T-helper 9 cell (primary cell): ENCODE measurements at places on chromosomes 2 and 18.

DNA sequence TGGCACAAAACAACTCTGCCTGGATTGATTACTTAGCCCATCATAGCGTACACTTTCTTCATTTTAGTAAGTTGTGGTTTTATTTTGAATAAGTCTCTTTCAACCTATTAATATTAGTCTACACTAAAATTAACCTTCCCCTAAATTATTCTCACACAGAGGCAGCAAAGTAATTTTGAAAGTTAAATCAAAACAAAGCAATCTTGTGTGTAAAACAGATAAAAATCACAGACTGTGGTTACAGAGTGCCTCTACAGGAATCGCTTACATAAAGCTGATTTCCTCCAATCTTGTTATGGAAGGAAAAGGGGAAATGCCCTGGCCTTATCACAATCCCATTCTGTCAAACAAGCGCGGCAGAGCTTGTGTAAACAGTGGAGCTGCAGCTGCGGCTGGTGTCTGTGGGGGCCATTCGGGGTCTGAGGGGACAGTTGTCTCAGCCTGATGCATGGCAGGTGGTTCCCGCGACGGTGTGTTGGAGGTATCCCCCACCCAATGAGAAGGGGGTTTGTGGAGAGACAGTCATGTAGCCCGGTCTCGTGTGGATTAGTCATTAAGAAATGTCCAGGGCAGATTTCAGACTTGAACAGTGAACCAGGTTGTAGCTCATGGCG lies 42.1 kb downstream of the BCL2L11 start:
- DNase-seq = no peak

- DNase-seq = no peak
Measured at GRCh38 chr2:8636041-8636491, 45.8 kb upstream of the ID2 start.

DNA sequence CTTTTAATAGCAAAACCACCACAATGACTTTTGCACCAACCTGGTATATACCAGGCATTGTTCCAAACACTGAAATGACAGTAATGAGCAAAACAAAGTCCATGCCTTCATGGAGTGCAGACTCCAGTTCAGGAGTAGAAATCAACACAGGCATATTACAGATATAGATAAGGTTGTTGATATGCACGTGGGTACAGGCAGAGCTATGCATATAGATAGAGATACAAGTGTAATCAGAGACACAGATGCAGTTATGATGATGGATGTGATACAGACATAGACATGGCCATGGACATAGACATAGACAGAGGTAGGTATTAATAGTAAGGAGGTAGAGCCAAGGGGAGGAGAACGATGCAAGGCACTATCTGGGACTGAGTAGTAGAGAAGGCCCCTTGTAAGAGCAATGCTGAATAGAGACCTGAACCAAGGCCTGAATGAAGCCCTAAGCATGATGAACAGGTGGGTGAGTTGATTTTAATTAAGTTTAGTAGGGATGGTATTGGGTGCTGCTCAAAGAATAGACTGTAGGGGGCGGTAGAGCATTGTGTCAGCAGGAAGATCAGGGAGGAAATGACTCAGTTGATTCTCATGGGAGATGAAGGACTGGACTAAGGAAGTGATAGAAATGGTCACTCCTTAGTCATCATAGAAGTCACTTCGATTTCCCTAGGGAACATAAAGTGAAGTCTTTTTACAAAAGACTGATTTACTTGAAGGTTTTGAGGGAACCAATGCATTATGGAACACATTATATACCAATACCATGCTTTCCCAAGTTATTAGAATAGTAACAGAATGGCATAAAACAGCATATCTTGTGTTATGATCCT lies 39.4 kb downstream of the CMPK2 start:
- DNase-seq = peak; percentile 23

DNA sequence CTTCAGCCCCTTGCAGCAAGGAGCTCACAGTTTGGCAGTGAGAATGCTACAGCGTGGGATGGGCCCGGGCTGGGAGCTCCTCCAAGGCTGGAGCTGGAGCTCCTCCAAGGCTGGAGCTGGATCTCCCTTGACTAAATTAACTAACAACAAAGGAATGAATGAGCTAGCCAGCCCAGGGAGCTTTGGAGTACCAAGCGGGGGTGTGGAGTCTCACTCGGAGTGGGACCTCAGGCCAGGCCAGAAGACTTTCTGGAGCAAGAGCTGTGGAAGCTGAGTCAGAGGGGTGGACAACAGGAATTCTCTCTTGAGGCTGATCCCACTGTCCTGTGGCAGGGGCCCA lies 244.7 kb upstream of the HS6ST1 start:
- DNase-seq = no peak

DNA sequence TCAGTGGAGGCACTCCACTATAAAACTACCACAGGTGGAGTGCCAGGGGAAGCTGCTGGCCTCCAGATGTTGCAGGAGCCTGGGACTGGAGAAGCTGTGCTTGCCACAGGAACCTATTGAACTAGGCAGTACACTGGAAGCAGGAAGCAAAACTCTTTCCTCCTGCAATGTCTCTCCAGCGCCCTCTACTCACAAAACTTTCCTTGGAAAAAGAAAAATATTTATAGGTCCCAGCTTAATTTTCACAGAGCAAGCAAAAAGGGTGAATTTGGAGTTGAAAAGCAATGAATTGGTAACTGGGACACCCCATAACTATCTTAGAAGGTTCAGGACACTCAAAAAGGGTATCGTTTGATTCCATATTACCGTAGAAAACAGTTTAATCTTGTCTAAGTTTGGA lies 33.2 kb upstream of the REEP1 start:
- DNase-seq = no peak

DNA sequence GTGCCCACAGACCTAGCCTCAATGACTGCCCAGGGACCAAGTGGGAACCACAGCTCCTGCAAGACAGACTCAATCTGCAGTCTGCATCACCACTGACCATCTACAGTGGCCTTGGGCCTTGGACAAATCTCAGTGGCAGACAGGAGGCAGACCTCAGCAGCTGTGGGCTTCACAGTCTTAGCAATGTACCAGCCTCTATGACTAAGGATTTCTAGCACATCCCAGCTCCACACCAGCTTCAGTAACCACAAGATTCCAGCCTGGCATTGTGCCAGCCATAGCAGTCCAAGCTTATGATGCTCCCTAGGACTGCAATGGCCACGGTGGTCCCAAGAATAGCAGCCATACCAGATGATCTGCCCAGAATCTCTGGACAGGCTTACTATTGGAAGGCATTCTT lies 19.6 kb upstream of the WDR75 start:
- DNase-seq = no peak

- DNase-seq = no peak
Measured at GRCh38 chr2:121247971-121248370, 37.0 kb downstream of the TFCP2L1 start.

DNA sequence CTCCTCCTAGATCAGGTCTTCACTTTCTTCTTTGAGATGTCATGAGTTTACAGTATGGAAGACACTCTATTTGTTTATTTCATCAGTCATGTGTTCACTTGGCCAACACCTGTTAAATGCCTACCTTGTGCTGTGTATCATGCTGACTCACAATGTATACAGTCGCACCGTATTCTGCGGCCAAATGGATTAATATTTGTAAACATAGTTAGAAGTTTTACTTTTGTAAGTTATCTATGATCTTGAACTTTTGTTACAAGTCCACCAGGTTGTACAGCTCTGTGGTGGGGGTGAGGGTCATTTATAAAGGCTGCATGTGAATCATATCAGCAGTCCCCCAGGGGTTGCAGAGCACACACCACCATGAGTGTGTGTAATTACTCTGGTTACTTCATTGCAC lies 408.7 kb upstream of the NRP2 start:
- no peak for DNase-seq

DNA sequence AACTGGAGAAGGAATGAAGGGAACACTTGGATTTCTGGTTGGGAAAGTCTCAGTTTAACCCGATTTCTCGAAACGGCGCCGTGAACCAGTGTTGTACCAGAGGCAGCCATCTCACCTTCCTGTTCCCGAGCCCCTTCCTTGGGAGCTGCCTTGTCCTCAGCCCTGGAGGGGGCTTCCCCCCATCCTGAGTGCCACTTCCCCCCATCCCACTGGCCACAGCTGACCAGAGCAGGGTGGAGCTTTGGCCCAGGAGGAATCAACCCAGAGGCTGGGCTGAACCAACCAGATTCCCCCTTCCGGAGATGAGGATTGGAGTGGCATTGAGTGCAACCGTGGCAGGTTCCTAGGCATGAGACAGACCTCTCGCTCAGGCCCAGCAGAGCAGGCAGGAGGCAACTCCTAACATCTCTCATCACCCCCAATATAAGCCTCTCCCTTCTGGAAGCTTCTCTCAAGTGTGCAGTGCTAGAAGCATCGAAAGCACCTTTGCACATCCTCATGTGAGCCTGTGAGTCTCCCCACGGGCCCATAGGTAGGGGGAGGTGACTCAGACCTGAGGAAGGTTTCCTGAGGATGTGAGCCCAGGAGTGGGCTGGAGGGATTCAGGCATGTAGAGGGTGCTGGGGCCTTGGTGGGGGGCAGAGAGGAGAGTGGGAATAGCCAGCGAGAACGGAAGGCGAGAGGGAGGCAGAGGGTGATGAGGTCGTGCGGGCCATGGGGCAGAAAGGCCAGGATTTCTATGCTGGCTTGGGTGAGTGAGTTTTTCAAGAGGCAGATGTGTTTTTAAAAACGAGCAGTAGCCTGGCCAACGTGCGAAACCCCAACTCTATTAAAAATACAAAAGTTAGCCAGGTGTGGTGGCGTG lies 11.9 kb downstream of the NGEF start:
- DNase-seq = no peak

DNA sequence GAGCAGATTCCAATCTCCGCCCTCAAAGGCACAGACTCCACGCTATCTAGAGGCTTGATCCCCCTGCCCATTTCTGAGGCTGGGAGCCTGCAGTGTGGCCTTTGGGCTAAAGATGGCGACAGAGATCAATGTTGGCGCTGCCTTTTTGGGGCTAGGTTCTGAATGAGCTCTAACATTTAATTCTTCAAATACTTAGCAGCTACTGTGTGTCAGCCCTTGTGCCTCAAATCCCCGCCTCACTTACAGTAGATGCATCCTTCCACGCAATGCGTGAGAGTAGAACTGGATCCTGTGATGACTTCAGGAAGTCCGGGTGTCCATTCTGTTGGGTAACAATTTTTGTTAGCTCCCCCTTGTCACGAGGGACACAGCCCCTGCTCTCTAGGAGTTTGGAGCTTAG lies 12.4 kb downstream of the IL1F10 start:
- DNase-seq = no peak

- DNase-seq = no peak
Measured at GRCh38 chr2:234393354-234393753, 103.5 kb downstream of the ARL4C start.

DNA sequence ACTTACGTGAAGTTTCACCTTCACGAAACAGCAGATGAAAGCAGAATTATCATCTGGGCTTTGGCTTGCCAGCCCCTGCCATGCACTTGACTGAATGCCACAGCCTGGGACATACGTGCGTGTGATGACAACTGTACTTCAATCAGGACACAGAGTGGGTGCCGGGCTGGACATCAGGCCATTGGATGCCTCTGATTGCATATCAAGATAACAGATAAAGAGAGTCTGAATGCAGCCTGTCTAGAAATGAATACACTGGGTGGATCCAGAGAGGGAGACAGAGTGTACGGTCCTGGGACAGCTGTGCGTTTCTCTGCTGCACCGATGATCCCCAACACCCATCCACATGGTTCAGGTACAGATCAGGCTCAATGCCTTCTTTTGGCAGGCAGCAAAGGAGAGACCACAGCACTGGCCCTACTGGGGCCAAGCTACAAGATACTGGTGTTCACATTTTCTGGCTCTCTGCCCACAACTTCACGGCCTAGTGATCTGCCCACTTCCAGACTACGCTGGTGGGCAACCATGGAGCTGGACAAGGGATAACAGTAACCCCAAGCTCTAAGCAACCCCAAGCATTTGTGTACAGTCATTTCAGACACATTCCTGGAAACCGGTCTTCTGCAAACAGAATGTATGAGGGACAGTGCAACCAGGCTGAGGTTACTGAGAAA lies 35.6 kb downstream of the FBLN7 start:
- DNase-seq = no peak

DNA sequence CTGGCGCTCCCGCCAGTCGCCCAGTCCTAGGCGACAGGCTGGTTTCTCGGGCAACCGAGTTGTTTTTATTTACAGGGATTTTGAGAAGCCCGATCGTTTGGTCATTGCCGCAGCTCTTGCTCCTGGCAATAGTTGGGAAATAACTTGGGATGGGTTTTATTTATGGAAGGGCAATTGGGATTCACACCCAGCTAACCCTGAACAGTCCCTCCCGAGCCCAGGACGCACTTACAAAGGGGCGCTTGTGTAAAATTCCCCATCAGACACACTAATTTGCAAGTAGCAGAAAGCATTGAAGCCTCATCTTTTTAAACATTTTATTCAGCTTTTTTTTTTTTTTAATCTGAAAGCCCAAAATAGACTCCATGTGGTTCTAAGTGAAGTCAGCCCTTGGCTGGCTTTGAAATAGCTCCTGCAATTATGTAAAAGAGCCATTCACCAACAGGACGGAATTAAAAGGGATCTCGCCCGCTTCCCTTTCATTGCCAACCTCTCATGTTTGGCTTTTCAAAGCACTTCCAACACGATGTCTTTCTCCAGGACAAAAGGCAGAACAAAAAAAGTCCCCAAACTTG lies 3.6 kb upstream of the GBX2 start:
- DNase-seq = no peak

DNA sequence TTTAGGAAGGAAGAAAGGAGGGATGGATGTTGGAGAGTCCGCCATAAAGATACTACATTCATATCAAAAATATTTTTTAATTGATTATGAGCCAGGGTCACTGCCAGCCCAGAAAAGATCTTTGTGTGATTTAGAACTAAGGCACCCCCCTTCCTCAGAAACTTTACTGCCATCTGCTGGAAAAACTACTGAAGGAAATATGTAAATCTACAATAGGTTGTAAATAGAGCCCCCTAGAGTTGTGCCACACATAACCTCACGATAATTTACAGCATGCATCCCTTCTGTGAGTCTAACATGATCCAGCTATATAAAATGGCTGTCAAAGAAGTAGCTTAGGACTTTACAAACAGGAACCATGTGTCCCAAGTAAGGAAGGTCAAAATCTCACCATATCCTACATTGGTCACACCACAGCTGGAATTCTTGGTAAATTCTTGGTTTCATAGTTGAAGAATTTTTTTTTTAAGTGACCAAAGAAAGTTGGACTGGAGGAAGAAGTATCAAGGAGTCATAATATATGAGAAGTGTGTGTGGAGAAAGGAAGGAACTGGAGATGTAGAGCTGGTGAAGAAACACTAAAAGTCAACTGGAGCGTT lies 152.5 kb downstream of the CYP26B1 start:
- no peak for DNase-seq

DNA sequence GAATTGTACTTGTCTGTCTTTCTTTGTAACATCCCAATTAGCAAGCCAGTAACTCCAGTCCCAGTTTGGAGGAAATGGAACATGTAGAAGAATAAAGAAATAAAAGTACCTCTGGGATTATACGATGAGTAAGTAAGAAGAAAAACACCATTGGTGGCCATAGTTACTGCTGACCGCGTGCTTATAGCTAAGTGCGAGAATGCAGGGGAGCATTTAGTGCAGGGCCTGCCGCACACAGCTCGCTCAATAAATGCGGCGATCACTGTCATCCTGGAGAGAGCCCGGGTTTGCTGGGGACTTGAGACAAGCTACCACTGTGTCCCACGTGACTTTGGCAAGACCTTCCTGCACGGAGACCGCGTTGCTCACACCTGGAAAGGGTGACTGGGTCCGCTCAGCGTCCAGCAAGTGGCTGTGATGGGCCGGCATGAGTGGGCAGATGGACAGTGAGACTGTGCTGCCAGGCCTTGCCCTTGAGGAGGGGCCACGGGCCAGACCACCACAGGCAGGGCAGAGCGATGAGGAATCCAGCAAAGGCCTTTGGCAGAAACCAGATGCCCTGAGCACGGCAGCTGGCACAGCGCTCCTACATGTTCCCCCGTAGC lies 54.8 kb downstream of the ADI1 start:
- no peak for DNase-seq

- DNase-seq = no peak
Measured at GRCh38 chr2:47070920-47071824, 83.9 kb downstream of the STPG4 start.
